ENCODE measurements at places on chromosomes 6 and 20. TPM values are rescaled to one million over a fixed set of nuclear protein-coding genes. Genes with fewer than 3 reads are reported as not detected.

The MLIP gene
- not detected for total RNA-seq

DNA sequence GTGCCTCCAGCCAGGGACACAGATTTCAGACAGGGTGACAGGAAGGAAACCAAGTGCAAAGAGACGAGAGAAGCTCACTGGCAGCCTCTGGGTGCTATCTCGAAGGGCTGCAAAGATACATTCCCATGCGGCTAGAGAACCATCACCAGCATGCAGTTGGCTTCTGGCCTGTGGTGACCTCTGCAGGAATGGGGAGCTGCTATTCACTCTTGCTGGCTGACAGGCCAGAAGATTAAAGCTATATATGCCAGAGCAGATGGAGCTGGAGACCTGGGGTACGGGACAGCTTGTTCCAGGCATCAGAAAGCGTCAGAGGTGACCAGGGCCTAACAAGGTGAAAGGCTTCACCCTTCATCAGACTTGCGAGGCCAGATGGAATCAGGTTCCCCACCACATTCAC, 20.0 kb downstream of the MAP1LC3A start:
- H3K4me3 ChIP-seq: no peak overlapping the region
- H3K4me1 ChIP-seq: no peaks in the 10 kb centered on the region
- H3K27me3 ChIP-seq: no peaks in the 10 kb centered on the region
- DNase-seq: no peak

DNA sequence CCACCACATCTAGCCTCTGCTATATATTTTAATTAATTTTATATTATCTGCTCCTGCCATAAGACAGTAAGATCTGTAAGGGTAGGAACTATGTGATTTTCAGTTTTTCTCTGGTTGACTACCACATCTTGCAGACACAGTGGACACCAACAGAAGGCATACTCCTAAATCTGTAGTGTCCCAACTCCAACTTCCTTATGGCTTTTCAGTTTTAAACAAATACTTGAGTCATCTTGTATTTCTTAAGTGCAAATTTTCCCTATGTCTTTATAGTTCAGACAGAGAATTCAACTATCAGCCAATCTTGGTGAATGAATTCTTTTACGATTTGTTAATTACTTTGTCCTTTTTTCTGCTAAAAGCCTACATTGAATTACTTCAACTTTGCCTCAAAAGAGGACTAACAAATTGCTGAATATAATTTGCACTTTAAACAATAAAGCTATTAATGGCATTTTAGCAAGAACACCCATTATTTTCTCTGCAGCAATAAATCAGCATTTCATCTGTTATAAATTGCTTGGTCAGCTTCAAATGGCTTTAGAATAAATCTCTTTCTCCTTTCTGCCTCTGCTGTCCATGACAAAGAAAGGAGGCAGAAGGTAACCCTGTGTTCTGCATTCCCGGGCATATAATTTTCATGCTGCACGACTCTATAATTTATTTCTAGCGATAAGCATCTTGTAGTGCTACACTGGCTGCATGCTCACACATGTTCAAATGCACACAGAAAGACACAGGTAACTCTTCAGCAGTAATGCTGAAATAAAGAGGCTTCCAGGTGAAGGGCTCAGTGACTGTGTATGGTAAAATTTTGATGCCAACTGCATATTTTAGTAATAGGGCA, 144.8 kb downstream of the BACH2 start:
- H3K4me3 ChIP-seq: no peak overlapping the region
- no peak overlapping the region for H3K27ac ChIP-seq
- H3K4me1 ChIP-seq: no peaks in the 10 kb centered on the region
- H3K27me3 ChIP-seq: no peaks in the 10 kb centered on the region

The HLA-G gene
- 1.5 TPM for total RNA-seq

The C20orf144 gene
- 0.66 TPM for total RNA-seq

- H3K4me3 ChIP-seq: no peak overlapping the region
- no peaks in the 10 kb centered on the region for H3K36me3 ChIP-seq
- DNase-seq: no peak
These were observed 63.5 kb upstream of the COL10A1 start for GRCh38 chr6:116189472-116189871.

GRCh38 chr6:64299176-64299575, 663.6 kb downstream of the PHF3 start:
- DNase-seq: no peak
- no peaks in the 10 kb centered on the region for H3K4me1 ChIP-seq
- peaks cover 3% of the 10 kb centered on the region for H3K36me3 ChIP-seq
- H3K4me3 ChIP-seq: no peak overlapping the region

Measured in GM23338 (cell line).